ENCODE measurements at places on chromosomes 13 and 19. TPM values are rescaled to one million over a fixed set of nuclear protein-coding genes. Genes with fewer than 3 reads are reported as not detected.
A peak's percentile ranks its signal among the peaks of the same experiment; 100 is the strongest.

- DNase-seq = no peak
These were observed 625.2 kb downstream of the DIAPH3 start for GRCh38 chr13:59538512-59538911.

The ZNF835 gene
- 1.9 TPM for polyA plus RNA-seq

- no peak for DNase-seq
These were observed 67.1 kb downstream of the KDM4B start for GRCh38 chr19:5035793-5036697.

DNA sequence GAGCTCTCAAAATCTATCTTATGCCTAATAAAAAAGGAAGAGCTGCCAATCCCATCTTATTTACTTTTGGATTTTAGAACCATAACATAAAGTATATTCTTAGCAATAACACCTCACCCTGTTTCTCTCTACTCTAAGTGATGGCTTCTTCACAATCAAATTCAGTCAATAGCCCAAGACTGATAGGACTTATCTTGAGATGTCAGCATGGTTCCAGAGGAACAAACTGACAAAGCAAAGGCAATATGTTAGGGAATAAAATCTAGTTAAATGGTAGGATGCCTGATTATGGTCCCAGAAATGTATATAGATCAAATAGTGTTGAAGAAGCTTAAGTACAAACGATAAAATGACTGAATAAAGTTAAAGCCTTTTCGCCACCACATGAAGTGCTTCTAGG, 36.3 kb downstream of the DACH1 start:
- DNase-seq = no peak

The TMEM272 gene
- 0.29 TPM for polyA plus RNA-seq

GRCh38 chr19:10960314-10961072, at the start of gene SMARCA4:
SMARCA4 (plus strand) TSS chr19:10961030; CDS start chr19:10984152, 23,122 bp downstream.
- peak; percentile 90 for DNase-seq

Measured in forelimb muscle (tissue), 1 donor.